T-helper 22 cell (primary cell): ENCODE measurements at places on chromosomes 16 and 17.

GRCh38 chr16:25443994-25444393, 186.3 kb upstream of the ZKSCAN2 start:
- DNase-seq: no peak

DNA sequence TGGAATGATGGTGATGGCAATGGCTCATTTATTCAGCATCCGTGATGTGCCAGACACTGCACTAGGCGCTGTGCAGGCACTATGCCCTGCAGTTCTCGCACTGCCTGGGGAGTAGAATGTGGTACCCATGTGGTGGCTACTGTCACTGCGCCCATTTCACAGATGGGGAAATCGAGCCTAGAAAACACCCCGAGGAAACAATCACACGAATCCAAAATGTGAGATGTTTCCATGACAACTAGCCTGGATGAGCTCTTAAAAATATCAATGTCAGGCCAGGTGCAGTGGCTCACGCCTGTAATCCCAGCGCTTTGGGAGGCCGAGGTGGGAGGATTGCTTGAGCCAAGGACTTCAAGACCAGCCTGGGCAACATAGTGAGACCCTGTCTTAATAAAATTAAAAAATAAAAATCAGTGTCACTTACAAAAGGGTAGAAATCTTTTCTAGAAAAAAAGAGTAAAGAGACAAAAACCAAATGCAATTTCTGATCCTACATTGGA, 57.9 kb upstream of the TNRC6A start:
- DNase-seq: no peak

- DNase-seq: no peak
Observed at GRCh38 chr17:32870027-32870670, 6.8 kb downstream of the MYO1D start.

GRCh38 chr16:47503936-47504335, 42.8 kb downstream of the PHKB start:
- no peak for DNase-seq

DNA sequence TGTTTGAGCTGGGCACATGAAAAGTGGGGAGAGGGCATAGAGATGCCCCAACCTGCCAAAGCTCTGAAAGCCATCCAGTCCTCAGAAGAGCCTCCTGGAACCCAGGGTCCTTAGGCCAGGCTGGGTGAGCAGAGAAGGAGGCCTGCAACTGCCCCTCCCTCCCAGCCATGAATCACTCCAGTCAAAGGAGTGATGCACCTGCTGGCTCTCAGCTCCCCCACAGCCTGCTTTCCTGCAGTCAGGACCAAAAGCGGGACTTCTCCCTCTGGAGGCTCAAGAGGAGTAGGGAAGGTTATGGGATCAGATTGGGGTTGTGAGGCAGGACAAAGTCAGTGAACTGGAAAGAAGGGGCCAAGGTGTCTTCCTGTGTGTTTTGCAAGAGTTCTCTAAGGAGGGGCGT, 145.6 kb downstream of the TMEM132E start:
- DNase-seq: no peak

- no peak for DNase-seq
Observed at GRCh38 chr17:57505841-57506773, 239.0 kb downstream of the CCDC182 start.

GRCh38 chr16:85252461-85252860, 140.2 kb upstream of the CIBAR2 start:
- DNase-seq: no peak

DNA sequence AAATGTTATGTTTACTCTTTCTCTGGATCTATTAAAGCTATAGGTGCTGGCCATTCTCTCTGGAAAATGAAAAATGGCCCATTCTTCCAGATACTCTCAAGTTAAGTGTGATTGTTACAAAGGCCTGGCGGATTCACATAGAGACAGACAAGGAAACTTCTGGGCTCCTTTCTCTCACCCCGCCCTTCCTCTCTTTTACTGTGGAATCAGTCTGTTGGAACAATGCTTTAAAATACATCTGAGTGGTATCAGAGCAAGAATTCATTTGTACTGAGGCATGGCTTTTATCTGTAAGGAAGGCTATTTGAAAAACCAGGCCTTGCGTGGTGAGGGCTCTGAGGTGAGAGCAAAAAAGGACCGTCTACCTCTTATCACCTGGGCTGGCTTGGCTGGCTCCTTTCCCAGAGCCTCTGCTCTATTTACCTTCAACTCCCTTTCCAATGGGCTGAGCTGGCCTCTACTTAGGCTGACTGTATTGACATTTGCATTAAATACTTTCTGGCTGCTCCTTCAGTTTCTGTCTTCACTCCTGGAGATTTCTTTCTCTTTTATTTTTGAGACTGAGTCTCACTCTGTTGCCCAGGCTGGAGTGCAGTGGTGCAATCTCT, 274.0 kb downstream of the PHKB start:
- no peak for DNase-seq

GRCh38 chr17:78654325-78654724, 77.1 kb upstream of the DNAH17 start:
- no peak for DNase-seq

DNA sequence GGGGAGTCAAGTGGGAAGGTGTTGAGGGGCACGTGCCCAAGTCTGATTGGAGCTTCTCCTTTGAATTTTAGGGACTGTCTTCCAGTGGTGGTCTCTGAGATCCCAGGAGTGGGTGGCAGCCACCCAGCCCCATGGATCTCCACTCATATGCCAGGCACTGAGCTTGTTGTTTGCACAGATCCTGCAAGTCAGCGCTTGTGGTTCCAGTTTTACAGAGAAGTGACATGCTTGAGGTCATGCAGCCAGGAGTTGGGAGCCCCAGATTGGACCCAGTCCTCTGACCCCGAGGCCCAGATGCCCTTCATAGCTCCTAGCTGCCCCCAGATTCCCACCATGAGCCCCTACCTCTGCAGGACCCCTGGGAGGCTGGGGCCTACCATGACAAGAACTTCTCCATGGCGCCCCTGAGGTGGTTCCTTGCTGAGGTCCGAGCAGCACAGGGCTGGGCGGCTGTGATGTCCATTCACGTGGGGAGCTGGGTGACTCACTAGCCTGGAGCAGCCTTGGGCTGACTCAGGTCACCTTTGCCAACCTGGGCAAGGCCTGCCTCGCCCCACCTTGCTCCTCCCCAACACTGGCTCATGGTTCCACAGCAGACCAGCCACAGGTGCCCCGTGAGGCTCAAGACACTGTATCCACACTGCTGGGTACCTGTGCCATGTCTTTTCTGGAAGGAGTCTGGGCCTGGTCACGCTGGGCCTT, 47.4 kb downstream of the RAI1 start:
- no peak for DNase-seq

- DNase-seq: no peak
Observed at GRCh38 chr17:12403881-12404398, 261.8 kb upstream of the MYOCD start.

GRCh38 chr16:23786964-23787561, 32.2 kb downstream of the CHP2 start:
- DNase-seq: no peak

- DNase-seq: no peak
Observed at GRCh38 chr17:27485716-27486495, 29.7 kb downstream of the KSR1 start.

DNA sequence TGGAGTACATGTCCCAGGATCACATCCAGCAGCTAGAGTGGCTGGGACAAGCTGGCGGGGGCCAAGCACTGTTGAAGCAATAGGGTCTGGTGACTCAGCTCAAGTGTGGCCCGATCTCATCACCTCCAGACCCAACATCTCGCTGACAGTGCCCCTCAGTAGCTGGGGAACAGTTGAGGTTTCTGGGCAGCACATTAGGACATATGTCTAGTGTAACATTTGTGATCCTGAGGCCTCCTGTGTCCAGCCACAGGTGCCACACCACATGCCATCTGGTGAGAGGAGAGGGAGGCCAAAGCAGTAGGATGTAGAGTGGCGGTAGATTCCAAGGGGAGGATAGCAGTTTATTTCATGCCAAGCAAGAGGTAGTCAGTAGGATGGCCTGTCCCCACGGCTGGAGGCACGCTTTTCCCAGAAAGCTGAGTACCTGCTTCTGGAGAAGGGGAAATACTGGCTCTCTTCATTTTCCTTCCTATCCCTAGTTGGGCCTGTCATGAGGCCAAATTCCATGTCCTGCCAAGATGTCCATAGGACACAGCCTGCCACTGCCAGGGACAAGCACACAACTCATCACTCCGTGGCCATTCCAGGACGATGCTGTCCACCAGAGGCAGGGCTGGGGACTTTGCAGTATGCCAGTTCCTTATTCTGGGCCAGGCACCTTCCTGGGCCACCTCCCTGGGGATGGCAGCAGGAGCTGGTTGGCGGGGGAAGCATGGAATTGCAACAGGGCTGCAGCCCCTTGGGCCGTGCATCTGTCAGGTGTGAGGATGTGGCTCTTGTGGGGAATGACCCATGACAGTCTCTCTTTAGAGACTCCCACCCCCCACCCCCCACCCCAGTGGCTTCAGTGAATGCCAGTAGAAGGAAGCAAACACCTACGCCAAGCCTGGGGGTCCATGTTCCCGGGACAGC, 24.0 kb downstream of the GGA3 start:
- no peak for DNase-seq

DNA sequence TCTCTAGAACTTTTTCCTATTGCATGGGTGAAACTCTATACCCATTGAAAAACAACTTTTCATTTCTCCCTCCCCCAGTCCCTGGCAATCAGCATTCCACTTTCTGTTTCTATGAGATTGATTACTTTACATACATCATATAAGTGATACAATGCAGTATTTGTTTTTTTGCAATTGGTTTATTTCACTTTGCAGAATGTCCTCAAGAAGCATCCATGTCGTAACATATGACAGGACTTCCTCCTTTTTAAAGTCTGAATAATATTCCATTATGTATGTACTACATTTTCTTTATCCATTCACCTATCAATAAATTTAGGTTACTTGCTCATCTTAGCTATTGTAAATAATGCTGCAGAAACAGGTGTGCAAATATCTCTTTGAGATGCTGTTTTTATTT, 8.8 kb downstream of the IL21R start:
- no peak for DNase-seq

GRCh38 chr16:53945996-53946395, 242.0 kb downstream of the FTO start:
- DNase-seq: no peak

- DNase-seq: no peak
Observed at GRCh38 chr17:9427465-9428315, 147.9 kb downstream of the STX8 start.

DNA sequence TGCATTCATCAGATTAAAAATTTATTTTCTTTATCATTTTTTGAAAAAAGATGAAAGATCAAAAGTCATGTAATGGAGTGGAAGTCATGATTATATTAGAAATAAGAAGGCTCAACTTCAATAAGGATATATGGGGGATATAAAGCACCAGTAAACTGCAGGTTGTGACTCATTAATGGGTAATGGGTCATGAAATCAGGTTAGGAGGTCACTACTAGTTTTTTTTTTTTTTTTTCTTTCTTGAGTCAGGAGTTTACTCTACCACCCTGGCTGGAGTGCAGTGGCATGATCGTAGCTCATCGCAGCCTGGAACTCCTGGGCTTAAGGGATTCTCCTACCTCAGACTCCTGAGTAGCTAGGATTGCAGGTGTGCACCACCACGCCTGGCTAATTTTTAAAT, 14.3 kb downstream of the EFCAB13 start:
- no peak for DNase-seq

GRCh38 chr16:57852189-57852588, 49.9 kb upstream of the KIFC3 start:
- no peak for DNase-seq

DNA sequence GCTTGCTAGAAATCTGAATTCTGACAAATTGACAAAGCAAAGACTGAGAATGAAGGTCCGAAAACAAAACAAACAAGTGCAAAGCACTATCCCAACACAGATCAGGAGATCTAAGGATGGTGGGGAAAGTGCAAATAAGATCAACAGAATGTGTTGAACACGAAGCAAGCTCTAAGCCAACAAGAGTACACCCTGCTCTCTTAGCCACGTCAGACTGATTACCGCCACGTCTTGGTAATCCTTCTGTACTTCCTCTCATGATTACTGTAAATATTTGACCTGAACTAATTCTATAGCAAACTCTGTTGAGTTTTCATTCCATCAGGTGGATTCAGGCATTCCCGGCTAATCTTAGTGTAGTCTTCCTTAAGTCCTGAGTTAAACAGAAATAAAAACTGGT, 34.3 kb upstream of the ERCC4 start:
- no peak for DNase-seq

GRCh38 chr17:41140360-41141131, at the start of gene KRTAP4-6:
TSS of gene KRTAP4-6 (minus strand) at chr17:41140544. CDS start at chr17:41140487, 57 bp downstream.
- no peak for DNase-seq

GRCh38 chr17:59428916-59429485, 97.5 kb downstream of the YPEL2 start:
- no peak for DNase-seq

DNA sequence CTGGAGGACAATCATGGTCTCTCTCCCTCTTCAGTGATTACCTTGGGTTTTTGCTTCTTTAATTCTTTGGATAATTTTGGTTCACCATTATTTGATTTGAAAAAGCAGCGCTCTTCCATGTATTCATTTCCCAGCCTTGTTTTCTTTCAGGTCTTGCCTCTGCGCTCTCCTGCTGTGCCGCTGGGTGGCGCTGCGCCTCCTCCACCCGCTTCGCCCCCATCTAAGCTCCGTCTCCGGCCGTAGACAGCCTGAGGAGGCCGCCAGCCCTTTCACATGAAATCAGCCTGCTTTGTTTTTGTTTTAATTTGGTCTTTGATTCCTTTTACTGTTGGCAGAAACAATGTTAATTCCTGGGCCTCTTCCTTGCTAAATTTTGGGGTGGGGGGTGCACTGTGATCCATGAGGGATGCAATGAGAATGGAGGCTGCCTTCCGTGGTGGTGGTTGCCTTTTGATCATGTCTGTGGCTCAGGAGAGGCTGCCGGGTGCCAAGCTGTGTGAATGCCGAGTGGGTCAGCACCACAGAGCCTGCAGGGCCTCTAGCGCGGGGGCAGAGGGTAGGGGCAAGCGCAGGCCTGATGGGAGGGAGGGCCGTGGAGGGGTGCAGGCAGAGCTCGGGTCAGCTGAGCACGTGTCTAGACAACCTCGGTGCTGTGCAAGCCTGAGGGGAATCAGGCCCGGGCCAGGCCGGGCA, 64.1 kb downstream of the PLD6 start:
- DNase-seq: no peak

DNA sequence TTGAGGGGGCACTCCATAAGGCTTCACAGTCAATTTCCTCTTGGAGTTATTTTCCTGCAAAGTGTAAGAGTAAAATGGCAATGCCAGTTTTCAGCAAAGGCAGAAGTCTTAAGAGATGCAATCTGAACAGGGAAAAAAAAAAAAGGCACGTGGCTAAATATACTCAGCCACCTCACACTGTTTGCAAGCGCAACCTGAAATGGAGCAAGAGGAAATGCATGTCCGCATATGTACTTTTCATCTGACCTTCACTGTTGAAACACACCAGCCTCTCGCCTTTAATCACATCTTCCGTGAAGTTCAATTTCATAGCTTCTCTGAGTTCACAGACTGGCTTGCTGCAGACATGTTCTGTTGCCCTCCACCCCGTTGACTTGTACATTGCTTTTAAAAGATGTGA, 101.4 kb downstream of the KATNIP start:
- DNase-seq: no peak

DNA sequence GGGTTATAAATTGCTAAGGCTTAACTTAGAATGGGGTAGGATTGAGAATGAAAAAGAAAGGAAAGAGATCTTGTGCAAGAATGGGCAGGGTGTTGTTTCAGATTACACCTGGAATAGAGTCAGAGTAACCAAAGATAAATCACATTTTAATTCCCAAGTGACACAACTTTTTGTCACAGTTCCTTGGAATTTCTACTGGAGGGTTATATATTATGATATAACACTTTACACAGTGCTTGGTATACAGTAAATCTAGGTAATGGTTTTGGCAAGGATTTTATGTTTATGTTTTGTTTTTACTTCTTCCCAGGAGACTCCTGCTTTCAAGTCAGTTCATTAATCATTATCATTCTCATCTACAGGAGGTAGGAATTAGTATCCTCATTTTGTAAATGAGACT, 115.7 kb upstream of the KCNJ16 start:
- no peak for DNase-seq
